Activated T-cell treated with anti-CD3 and anti-CD28 coated beads, Interleukin-2, amount 50 U/mL, for 72 hours (primary cell): ENCODE measurements at places on chromosomes 5 and 9. TPM values are rescaled to one million over a fixed set of nuclear protein-coding genes. Genes with fewer than 3 reads are reported as not detected.

RPL7A gene
- total RNA-seq, result 2,529 TPM

SLC1A3 gene
- total RNA-seq, result 0.62 TPM

TTC16 gene
- total RNA-seq, result 0.55 TPM

NEUROG1 gene
- total RNA-seq, result not detected

TSC1 gene
- 28.8 TPM for total RNA-seq

AMBP gene
- not detected for total RNA-seq

SHOC1 gene
- not detected for total RNA-seq

NINJ1 gene
- 124 TPM for total RNA-seq

RGS7BP gene
- total RNA-seq, result not detected
